NCI-H2171 (cell line): ENCODE measurements at places on chromosomes 3 and 15.

- DNase-seq, result no peak
Measured at GRCh38 chr15:59491062-59491461, 53.1 kb downstream of the FAM81A start.

DNA sequence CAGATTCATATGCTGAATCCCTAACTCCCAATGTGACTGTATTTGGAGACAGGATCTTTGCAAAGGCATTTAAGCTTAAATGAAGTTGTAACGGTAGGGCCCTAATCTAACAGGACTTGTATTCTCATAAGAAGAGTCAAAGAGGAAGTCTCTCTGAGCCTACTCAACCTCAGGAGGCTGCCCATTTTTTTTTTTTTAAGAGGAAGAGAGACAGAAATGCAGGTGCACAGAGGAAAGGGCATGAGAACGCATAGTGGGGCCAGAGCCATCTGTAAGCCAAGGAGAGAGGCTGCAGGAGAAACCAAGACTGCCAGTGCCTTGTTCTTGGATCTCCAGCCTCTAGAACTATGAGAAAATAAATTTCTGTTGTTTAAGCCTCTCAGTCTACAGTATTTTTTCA, 28.4 kb downstream of the ZNF860 start:
- no peak for DNase-seq

- DNase-seq, result peak; percentile 52
Measured at GRCh38 chr3:141000027-141000663, 51.0 kb upstream of the SPSB4 start.

GRCh38 chr3:195774917-195775316, 36.8 kb downstream of the MUC4 start:
- no peak for DNase-seq

- peak; percentile 66 for DNase-seq
Measured at GRCh38 chr15:70343961-70344621, 246.4 kb upstream of the TLE3 start.

- DNase-seq, result no peak
Measured at GRCh38 chr3:72595376-72595775, 252.9 kb downstream of the SHQ1 start.

GRCh38 chr3:65856907-65857306, 181.8 kb downstream of the MAGI1 start:
- DNase-seq, result no peak

DNA sequence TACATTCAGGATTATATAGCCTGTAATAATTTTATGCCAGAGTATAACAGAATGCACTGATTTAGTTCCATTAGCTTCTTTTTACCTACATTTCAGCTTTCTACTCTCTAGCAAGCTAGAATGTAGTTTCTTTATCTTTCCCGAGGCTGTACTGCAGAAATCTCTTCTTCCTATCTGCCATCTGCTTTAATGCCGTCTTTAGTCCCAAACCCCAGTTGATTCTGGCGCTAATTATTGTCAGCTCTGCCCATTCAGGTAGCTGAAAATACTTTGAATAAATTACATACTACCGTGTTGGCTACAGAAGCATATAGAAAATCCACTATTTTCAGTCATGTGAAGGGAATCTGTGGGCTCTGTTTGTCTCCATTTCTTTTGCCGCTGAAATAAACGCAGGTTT, 706.7 kb downstream of the NTRK3 start:
- DNase-seq, result no peak

GRCh38 chr15:85404176-85404917, 23.9 kb downstream of the AKAP13 start:
- DNase-seq, result peak; percentile 58

DNA sequence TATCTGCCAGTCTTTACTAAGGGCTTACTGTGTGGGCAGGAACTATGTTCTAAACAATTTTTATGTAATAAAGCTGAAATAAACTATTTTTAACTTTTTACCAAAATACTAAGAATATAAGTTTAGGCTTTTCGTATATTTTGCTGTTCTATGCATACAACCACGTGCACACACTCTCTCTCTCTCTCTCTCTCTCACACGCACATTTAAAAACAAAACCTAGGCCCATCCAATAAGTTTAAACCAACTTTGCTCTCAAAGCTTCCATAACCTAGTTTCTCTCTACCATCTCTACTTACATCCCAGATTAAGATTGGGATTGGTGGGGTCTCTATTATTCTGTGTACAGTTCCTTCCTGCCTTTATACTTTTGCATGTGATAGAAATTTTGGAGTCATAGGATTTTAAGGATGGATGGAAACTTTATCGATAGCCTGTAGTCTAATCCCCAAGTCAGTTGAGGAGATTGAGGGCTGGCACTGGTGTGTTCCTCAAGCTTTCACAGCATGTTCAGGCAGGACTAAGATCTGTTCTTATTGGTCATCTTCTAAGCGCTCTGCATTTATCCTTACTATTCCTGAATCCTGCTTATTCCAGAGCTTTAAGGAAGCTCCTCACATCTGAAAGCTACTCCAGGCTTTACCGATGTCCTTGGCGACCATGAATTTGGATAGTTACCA, 1.8 kb downstream of the GPR171 start:
- no peak for DNase-seq

- DNase-seq, result no peak
Measured at GRCh38 chr15:95410757-95411156, 919.7 kb upstream of the NR2F2 start.

DNA sequence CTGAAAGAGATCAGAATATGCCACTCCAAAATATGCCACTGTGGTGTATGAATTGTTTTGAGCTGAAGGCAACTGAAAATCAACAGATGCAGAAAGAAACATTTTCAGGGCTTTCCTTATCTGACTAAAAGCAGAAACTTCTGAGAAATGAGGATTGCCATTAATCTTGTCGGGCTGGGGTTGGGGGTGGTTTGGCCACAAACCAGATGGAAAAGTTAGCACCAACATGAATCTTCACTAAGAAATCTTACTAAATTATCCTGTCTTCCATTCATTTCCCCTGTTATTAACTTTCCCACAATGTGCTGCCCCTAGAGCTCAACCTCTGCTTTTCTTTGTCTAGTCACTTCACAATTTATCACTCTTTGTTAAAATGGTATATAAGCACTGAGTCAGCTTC, 229.9 kb upstream of the GADL1 start:
- no peak for DNase-seq

DNA sequence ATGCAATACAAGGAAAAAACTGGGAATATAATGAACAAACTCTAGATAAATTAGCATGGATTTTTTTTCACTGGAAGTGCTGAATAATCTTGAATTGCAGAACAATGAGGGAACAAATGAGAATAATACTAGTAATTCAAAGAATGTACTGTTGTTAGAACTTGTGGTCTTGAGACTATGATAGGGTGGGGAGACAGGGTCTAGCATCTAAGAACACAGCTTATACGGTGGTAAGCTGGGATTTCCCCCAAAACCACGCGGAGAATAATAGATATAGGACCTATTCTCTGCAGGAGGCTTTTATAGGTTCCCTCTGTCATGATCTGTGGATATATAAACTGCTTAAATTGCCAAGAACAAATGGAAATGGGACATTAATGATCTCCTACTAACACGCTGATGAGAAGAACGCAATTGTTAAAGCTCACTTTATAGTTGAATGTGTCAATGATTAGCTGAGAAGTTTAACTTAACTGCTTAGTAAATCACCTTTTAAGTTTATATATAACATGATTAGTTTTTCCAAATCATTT, 692.3 kb downstream of the ZPLD1 start:
- DNase-seq, result no peak

- DNase-seq, result no peak
Measured at GRCh38 chr15:40766906-40767837, 2.6 kb upstream of the C15orf62 start.

DNA sequence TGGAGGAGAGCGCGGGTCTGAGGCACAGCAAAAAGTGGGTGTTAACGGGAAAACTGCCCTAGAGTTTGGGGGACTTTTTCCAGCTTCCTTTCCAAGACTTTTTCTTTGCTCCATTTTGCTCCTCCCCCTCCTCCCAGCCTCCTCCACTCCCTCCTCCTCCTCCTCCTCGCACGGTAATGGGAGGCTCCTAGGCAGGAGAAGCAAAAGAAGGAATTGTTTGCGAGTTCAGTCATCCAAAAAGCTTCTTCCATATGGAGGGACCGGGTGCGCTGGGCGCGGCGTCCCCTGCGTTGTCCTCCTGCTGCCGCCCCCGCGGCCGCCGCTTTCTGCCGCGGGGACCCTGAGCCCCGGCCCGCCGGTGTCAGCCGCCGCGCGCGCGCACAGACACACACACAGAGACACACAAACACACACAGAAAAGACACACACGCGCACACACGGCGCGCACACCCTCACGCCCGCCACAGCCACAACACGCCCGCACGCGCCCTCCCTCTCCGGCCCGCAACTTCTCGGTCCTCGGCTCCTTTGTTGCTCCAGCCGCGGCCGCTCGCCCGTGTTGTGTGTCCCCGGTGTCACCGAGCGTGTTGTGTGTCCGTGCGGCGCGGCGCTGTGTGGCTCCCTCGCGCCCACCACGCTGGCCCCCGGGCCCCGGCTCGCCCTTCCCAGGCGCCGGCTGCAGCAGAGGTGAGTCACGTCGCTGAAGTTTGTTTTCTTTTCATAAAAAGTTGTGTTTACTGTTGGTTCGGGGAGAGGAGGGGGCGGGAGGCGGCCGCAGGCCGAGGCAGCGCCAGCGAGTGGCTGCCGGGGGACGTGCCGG, at the start of gene BOC:
BOC (plus strand) TSS at position 228 of the 820 bp plus-strand sequence. CDS start 38,246 bp downstream, outside the sequence.
- DNase-seq, result peak; percentile 55

GRCh38 chr3:108501535-108501934, 8.9 kb downstream of the MYH15 start:
- DNase-seq, result no peak

- DNase-seq, result no peak
Measured at GRCh38 chr3:23548706-23549105, 257.0 kb upstream of the UBE2E1 start.

GRCh38 chr3:33544126-33544525, 103.9 kb upstream of the UBP1 start:
- DNase-seq, result no peak

DNA sequence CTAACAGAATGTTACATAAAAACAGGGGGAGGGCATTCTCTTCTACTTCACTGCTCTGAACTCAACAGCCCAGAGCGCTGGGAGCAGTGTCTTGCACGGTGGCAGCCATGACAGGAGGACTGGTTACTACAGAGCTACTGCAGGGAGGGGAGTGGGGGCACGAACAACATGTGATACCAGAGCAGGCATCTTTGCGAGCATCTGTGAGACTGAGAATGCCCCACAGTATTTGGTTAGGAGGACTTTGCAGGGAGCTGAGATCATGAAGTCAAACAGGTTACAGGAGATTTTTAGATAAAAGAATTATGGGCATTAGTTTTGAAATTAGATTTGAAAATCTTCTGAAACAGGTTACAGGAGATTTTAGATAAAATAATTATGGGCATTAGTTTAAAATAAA, 58.8 kb upstream of the GOLGA8B start:
- no peak for DNase-seq

GRCh38 chr15:66323312-66323928, 30.1 kb downstream of the DIS3L start:
- DNase-seq, result no peak

DNA sequence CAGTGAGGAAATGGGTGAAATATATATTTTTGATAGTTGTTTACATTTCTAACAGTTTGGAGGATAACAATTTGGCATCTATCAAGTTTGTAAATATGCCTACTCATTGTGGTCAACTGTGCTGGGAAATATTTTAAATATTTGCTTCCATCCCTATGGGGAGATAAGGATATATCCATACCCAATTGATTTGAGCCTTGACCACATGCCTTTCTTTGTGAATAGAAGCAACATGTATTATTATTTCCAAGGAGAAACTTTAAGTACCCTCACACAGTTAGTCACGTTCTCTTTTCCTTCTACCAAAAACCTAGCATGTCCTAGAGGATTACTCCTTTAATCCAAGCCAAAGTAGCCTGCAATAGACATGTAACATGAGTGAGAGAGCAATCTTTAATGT, 245.4 kb upstream of the CBLB start:
- no peak for DNase-seq
